ENCODE measurements at places on chromosomes 1 and 21. TPM values are rescaled to one million over a fixed set of nuclear protein-coding genes. Genes with fewer than 3 reads are reported as not detected.

GRCh38 chr1:9680828-9681227, 29.3 kb downstream of the PIK3CD start:
- DNase-seq, result no peak

DNA sequence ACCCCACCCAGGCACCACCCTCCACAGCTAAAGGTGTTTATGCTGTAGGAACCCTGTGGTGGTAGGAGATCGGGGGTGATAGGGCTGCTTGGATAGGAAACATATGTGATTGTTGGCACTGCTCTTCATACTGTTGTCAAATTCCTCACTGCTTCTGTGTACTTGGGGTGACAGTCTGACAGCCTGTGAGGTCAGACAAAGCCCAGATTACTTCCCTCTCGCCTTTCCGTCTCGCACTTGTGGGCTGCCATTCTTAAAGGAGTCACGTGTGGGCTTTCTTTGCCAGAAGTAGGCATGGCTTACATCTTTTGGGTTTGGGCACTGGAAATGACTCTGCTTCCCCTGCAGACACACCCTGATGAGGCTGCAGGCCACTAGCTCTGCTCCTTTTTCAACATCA, 363.8 kb downstream of the DISC1 start:
- DNase-seq, result no peak

GRCh38 chr1:110637475-110637874, 31.3 kb upstream of the KCNA2 start:
- no peak for DNase-seq

- DNase-seq, result no peak
These were observed 81.9 kb downstream of the CASZ1 start for GRCh38 chr1:10714337-10715114.

DNA sequence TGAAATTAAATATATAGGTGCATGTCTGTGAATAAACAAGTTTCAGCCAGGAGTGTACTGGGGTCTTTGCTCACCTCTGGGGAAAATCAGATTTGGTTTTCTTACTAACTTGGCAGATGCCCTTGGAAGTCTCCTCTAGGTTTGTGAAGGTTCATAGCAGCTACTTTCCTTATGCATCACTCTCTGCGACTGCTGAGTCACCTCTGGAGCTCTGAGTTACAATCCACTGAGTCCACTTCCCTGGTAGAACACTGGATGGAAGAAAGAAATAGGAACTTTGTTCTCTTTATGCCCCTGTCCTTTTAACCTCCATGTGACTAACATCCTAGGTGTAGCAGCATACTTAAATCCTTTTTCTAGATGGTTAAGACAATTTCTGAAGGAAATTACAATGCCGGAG, 4.4 kb upstream of the FASLG start:
- no peak for DNase-seq

Gene FAAH
- 1.8 TPM for polyA plus RNA-seq
